CD4-positive, alpha-beta memory T cell (primary cell): ENCODE measurements at places on chromosomes 2 and 18.

DNA sequence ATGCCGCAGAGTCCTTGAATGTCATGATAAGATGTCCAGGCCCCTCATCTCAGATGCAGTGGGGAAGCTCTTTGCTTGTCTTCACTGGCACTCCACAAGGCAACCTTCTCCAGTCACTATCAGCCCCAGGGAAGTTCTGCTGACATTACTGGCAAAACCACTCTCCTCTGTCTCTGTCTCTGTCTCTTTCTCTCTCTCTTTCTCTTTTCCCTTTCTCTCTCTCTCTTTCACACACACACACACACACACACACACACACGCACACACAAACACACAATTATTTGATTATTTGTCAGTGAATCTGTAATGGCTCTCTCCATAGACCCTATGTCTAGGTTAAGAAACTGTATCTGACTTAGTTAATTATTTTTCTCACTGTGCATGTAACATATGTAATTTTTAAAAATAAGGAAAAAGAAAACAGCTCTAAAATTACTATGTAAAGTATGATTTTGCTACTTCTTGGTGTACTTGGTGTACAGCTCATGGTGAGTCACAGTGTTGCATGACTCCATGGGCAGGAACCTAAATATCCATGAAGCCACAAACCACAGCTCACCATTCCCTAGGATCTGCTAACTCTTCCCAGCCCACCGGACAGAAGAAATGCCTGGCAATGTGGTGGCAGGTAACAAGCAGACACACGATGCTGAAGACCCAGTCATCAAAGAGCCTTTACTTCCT lies 594.9 kb upstream of the ID2 start:
- DNase-seq: no peak

DNA sequence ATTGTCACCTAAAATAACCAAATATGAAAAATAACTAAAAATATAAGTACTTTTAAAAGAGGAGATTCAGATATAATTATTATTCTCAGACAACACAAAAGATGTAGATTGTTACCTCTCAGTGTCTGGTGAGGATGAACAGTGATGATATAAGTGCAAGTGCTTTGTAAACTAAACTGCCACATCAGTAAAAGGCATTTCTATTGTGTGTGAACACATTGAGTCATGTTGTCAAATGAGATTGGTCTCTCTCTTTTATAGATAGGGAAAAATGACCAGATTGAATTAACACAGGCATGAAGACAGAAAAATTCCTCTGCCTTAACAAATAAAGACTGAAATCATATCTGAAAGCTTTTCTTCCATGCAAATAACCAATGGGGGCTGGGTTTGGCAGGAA lies 182.4 kb upstream of the TMEFF2 start:
- DNase-seq: no peak

DNA sequence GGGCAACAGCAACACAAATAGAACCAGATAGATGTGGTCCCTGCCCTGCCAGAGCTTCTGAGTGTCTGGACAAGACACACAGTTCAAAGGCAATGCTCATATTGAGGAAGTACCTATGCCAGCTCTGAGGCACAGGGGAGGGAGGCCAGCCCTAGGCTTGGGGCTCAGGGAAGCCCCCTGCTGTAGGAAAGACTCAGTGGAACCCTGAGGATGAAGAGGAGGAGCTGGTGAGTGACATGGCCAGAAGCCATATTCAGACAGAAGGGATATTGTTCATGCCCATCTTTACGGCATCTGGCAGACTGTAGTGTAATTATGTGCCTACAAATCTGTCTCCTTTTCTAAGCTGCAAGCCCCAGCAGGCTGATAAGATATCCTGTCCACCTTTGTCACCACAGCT lies 8.8 kb downstream of the SIGLEC15 start:
- no peak for DNase-seq

DNA sequence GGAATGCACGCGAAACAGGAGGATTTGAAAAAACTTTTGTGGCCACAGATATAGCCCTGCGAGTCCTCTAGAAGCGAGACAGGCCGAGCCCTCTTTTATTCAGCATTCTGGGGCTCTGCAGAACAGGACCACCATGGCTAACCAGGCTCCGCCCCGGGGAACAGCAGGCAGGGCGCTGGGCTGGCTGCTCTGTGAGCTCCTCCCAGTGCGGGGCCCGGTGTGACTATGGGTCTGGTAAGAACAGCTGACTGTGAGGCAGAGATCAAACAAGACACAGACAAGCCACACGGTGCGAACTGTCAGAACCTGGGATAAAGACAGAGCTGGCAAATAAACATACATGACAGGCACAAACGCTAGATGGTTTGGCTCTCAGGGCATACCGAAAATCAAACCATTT lies 15.5 kb downstream of the PXDN start:
- no peak for DNase-seq

DNA sequence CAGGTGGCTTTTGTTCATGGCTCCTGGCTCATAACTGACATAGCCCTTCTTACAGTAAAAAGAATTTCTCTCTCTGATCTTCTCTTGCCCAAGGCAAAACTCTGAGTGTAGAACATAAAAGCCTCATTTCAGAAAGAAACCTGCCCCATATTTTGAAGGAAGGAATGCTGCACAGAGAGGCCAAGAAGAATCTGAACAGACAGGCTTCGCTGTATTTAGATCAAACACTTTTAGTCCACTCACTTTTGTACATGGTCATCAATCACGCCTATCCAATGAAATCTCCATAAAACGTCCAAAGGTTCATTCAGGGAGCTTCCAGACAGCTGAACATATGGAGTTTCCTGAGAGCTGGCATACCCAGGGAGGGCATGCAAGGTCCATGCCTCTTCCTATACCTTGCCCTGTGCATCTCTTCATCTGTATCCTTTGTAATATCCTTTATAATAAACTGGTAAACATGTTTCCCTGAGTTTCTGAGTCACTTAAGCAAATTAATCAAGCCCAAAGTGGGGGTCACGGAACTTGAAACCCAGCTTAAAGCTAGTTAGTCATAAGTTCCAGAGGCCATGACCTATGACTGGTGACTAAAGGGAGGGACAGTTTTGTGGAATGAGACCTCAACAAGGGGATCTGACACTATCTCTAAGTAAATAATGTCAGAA lies 62.5 kb upstream of the TMEM247 start:
- DNase-seq: no peak

DNA sequence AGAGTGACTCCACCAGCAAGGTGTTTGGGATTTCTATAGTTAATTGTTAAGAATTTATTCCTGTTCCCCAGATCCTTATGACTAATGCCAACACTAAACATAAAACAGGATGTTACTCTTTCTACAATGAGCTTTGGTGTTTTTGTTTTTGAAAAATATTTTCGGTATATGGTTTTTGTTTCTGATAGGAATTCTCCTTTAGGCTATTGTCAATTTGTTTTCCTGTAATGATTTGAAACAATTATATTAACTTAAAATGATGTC lies 182.6 kb downstream of the AGAP1 start:
- no peak for DNase-seq

DNA sequence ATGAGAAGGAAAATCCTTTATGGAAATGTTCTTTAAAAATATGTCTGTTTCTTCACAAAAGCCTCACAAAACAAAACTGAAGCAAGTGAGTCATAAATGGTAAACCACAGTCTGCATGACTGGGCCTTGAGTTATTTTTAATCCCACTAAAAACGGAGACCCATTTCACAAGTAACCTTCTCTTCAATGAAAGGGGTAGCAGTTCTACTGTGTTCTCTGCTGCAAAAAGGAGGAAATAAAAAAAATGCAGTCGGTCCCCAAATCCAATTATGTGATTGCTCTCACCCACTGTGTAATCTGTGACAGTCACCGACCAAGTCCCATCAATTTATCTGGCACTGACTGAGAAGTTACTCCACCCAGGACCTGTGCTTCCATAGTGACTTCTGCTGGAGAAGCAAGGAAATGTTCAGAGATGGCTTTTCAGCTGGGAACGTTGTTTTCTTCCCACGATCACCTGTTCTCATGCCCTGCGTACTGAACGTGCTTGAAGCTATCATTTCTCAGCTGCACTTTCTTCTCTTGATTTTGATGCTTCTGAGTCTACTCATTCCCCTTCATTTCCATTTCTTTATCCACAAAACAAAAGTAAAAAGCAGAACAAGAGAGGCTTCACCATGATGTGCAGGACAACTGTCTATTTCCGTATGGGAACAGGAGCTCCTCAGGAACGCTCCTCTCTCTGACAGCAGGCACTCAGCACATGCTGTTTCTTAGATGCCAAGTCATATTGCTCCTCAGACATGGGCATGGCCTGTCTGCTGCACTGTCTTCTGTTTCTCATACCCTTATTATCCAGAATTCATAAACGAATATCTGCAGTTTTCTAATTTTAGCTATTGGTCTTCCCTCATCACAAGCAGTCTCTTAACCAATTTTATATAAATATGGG lies 80.0 kb upstream of the TMEM200C start:
- DNase-seq: no peak

- no peak for DNase-seq
These were observed 15.7 kb upstream of the CNNM3 start for GRCh38 chr2:96800061-96801004.

DNA sequence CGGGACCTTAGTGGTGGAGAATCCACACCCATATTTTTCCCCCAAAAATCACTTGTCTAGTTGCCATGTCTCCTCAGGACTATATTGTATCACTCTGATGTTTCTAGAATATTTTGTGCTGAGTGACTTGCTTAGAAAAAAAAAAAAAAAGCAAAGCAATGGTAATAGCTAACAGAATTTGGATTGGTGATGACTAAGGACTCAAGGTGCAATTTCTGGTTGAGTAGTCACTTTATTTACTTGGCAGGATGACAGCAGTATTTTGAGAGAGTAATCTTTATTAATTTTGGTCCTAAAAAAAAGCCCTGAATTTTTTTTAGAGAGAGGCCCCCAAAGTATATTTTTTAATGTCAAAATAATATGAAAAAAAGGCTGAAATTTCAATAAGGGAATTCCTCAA lies 32.8 kb upstream of the MYO3B start:
- DNase-seq: no peak

DNA sequence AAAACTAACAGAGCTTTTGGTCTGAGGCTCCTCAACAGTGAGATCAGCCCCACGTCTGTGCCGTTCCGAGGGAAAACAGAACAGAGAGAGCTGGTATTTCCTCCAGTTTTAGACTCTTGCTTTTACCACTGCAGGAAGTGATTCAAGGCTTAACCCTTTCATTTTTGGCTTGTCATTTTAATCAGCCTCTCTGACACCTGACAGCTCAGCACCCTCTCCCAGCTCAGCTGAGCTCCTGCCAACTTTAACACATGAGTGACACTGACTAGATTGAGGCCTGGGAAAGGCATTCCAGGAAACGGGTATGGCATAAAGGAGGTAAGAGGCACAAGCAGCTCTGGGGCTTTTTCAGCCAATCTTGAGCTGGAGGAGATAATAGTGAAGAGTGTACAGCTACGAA lies 239.4 kb upstream of the SKOR2 start:
- no peak for DNase-seq

GRCh38 chr2:62263076-62263715 lies 67.3 kb downstream of the B3GNT2 start:
- no peak for DNase-seq

- DNase-seq: peak; percentile 51
These were observed 89.2 kb downstream of the DOCK10 start for GRCh38 chr2:224952936-224953657.

DNA sequence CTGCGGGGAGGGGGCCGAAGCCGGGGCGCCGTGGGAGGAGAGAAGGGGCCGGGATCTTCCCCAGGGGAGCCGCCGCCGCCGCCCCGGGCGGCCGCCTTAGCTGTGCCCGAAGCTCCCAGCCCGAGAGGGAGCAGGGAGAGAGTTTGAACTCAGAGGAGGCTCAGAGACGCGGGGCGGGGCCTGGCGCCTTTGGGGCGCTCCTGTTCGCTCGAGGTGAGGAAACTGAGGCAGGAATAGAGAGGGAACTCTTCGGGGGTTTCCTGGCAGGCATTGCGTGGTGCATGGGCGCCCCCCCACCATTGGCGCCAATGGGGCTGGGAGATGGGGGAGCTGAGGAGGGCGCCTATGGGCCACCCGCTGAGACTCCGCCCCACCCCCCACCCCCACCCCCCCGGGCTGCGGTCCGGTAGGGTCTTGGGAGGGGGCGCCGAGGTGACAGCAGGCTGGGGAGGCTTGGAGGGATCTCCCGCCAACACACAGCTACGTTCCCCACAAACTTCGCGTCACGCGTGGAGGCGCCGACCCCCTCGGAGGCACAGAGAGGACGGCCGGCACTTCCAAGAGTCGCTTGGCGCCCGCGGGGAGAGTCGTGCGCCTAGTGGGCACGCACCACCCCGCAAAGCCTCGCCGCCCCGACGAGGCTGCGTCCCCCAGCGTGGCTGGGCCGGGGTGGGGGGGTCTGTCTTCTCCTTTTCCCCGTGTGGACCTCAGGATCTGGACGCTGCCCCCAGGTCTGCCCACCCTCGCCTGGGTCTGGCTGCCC lies 680 bp downstream of the CTDSP1 start:
- DNase-seq: peak; percentile 42

DNA sequence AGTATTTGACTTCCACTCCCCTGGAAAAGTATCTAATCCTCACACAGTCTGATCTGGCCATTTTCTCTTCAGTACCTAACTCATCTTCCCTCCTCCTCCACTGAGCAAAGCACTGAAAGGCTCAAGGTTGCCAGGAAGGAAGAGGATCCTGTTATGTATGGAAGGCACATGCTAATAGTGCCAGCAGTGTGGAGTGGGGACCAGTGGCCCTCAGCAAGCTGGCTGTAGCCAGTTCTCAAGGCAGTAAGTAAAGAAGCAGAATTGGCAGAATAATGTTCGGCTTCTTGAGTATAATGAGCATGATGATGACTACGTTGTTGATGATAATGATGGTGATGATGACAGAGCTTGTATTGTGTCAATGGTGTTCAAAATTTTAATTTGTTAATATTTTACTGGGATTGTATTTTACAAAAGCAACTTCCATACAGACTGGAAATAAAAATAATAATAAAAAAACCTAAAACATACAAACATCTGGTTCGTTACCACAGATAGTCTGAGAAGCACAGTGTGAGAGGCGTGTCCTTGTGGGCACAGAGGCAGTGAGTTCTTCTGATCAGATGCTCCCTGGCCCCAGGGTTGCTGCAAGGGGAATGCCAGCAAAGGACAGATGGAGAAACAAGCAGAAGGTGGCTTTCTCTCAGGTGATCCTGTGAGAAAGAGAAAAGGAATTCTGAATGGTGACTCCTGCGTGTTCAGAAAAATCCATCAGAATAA lies 528.8 kb downstream of the CMPK2 start:
- DNase-seq: no peak

DNA sequence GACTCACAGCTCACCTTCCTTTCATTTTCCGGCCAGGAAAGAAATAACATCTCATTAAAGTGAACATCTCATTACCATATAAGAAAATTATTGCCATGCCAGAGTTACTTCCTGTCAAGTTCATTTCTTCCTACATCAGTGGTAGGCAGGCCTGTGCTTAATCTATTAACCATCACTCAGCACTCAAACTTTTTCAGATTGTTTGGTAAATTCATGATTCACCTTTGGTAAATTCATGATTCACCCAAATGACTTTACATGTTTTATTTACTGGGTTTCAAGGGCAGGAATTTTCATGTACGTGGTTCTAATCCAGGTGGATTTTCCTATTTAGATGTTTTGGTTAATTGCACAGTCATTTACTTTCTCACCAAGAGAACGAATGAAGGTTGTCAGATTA lies 116.5 kb downstream of the CSRNP3 start:
- DNase-seq: no peak
